ENCODE measurements at places on chromosomes 2 and 18. TPM values are rescaled to one million over a fixed set of nuclear protein-coding genes. Genes with fewer than 3 reads are reported as not detected.

- DNase-seq = no peak
Observed at GRCh38 chr18:78538669-78539440, 440.8 kb upstream of the SALL3 start.

DNA sequence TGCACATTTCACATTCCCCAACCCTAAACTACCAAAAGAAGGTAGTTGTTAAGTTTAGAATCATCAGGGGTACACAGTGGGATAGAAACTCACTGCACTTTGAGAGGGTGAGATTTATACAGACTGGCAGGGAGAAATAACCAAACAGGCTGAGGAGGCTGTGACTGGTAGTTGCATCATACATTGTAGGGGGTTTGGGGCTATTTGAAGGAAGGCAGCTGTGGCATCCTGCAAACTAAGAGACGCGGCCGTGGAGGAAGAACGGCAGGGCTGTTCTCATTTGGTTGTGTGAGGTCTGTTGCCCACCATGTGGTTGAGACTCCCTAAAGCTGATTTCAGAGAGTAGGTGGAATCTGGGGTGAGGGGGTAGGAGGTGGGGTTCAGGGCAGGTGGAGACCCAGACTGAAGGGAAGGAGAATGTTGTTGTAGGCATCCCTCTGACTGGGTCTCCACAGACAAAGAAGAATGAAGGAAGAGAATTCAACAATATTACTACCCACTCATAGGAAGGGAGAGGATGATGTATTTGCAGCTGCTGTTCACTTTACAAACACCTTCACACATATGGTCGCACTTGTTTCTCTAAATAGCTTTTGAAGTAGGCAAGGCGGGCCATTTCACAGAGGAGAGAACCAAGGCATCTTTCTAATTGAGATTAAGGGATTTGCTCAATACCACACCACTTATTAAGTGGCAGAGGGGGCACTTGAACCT is 170.9 kb upstream of the SIX2 start:
- no peak for DNase-seq

DNA sequence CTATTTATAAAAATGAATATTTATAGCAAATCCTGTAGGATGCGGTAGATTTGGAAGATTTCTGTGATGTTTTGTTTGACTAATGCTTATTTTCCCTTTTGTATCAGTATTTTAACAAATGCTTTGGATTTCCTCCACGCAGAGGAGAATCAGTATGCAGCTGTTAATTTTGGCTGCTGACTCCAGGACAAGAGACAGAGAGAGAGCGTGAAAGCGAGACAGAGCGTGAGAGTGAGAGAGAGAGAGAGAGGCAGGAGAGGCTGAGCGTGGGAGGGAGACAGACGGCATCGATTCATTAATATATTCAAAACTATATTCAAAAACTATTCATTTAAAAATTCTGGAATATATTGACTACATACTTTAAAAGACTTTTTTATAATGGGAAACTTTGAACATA is 62.5 kb downstream of the RRM2 start:
- no peak for DNase-seq

- DNase-seq = no peak
Observed at GRCh38 chr18:13239171-13239956, 20.8 kb downstream of the LDLRAD4 start.

Gene ST3GAL5
- polyA plus RNA-seq = 14.7 TPM

Gene HOXD4
- polyA plus RNA-seq = 60.4 TPM

Gene ARHGEF4
- 6.6 TPM for polyA plus RNA-seq
